ENCODE measurements at places on chromosomes 7 and 10.

DNA sequence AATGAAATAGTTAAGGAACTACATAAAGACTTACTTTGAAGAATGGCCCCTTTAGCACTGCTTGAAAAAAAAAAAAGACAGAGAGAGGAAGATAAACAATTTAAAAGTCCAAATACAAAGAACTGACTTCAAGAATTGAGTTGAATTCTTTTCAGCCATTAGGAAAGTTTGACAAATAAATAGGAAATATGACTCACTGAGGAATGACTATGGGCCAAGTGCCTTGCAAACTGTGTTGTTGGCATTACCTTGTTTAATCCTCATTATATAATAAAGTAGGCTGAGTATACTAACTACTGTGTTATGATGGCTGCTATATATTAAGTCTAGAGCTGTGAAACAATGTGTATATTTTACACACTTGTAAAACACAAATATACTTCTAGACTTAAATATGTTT is 151.1 kb downstream of the ELMO1 start:
- no peak for DNase-seq

- no peak for DNase-seq
Measured at GRCh38 chr7:25333296-25333928, 105.1 kb upstream of the NPVF start.

DNA sequence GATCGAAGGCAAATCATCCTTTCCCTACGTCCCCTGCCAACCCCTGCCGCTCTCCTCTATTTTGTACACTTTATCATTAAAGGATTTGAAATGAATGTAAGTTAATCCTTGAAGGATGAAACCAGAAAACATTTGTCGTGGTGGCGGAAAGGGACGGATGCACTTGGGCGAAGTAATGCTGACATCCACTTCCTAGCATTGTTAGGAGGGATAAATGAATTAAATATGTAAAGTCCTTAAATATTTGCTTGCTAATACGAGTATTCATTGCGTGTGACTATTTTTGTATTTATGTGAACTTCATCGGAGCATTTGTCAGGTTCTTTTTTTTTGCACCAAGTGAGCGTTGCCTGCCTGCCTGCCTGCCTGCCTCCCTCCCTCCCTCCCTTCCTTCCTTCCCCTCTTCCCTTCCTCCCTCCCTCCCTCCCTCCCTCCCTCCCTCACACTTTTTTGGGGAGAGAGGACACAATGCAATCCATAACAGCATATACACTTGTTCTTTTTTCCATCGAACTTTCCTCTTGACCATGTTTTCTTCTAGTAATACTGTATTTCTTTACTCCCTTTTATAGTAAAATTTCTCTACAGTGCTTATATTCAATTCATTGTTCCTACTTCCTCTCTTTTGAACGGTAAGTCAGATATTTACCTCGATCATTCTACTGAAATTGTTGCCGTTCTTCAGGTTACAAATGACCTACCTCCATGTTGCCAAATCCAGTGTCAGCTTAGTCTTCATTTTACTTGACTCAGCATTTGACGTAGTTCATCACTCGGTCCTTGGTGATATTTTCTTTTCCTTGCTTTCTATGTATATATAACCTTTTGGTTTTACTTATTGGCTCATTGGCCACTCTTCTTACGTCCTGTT is 831 bp downstream of the CCDC7 start:
- DNase-seq: peak; percentile 81

DNA sequence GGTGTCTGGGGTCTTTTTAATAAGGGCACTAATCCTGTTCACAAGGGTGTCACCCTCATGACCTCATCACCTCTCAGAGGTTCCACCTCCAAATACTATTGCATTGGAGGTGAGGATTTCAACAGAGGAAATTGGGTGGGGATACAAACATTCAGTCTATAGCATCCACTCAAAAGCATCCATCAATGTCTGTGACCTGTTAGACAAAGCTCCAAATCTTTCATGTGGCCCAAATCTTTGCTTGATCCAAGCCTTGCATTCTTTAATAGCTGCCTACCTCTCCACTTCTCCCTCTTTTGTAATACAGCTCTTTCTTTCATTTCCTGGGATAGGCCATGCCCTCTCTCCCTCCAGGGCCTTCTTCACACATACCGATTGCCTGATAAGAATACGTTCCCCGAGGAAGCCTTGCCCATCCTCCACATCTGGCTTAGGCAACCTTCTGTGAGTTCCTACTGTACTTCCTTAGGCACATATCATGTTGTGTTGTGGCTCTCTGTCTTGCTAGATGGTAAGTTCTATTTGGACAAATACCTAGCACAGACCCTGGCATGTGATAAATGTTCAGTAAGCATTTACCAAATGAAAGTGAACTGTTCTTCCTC is 66.1 kb downstream of the CREM start:
- DNase-seq: no peak

DNA sequence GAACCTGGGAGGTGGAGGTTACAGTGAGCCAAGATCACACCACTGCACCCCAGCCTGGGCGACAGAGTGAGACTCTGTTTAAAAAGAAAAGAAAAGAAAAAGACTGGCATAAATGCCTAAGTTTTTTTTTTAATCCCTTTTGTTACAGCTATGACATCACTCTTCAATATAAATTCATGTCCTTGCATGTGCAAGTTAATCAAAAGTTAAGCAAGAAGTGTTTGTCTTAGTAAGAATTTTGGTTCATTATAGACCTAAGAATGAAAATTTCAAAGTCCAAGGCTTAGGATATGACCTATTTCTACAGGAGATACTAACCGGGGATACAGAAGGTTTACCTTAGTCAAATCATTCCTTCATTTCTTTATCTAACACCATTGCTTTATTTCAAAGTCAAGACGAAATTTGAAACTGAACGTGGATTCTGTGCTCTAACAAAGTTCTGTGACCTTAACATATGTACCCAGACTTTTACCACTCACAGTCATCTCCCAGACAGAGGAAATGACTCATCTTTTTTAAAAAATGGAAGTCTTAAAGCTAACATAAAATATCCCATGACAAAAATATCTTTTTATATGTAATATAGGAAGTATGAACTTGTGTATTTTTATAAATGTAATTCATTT is 29.3 kb upstream of the ITGB8 start:
- peak; percentile 18 for DNase-seq

- no peak for DNase-seq
Measured at GRCh38 chr7:42883950-42884349, 27.9 kb downstream of the C7orf25 start.

DNA sequence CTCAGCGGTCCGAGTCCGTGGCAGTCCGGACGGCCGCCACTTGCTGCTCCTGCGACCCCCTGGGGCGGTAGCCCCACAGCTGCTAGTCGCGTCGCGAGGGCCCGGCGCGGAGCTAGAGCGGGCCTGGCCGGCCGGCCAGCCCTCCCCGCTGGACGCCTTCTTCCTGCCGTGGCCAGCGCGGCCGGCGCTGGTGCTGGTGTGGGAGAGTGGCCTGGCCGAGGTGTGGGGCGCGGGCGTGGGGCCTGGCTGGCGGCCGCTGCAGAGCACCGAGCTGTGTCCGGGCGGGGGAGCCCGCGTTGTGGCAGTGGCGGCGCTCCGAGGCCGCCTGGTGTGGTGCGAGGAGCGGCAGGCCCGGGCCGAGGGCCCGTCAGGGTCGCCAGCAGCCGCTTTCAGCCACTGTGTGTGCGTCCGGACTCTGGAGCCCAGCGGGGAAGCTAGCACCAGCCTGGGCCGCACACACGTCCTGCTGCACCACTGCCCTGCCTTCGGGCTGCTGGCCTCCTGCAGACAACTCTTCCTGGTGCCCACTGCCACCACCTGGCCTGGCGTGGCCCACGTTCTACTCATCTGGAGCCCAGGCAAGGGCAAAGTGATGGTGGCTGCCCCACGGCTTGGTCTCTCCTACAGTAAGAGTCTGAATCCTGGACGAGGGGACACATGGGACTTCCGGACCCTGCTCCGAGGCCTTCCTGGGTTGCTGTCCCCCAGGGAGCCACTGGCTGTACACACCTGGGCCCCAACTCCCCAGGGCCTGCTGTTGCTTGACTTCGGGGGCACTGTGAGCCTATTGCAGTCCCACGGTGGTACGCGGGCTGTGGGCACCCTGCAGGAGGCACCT is 631 bp downstream of the HPS6 start:
- DNase-seq: no peak

- no peak for DNase-seq
Measured at GRCh38 chr10:2703953-2704352, 363.4 kb upstream of the PFKP start.

DNA sequence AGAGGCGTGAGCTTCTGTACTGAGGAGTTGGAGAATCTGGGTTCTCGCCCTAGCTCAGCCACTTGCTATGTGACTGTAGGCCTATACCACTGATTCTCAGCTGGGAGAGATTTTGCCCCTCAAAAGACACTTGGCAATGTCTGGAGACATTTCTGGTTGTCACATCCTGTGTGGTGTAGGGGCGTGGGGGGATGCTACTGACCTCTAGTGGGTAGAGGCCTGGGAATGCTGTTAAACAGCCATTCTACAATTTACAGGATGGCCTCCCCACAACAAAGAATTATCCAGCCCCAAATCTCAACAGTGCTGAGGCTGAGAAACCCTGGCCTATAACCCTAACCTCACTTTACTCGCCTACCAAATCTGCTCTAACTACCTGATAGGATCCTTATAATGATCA is 58.8 kb upstream of the GAD2 start:
- DNase-seq: no peak

- no peak for DNase-seq
Measured at GRCh38 chr7:107999779-108000560, 3.0 kb downstream of the LAMB1 start.

- DNase-seq: no peak
Measured at GRCh38 chr10:80580638-80581468, 43.2 kb downstream of the SH2D4B start.

DNA sequence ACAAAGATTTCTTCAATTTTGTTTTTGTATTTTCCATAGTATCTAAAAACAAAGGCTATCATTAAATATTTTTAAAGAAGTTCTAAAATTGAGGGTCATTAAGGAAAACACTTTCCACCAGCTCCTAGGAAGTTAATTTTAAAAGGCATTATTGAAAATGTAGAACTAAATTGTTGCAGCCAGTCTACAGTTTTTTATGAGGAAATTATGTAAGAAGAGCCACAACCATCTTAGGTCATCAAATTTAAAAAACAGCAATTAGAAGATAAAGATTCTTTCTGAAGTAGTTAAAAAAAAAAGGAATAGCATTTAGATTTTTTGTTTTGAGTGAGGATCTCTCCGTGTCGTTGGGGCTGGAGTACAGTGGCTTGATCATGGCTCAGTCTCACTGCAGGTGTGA is 161.7 kb downstream of the NRBF2 start:
- peak; percentile 36 for DNase-seq

DNA sequence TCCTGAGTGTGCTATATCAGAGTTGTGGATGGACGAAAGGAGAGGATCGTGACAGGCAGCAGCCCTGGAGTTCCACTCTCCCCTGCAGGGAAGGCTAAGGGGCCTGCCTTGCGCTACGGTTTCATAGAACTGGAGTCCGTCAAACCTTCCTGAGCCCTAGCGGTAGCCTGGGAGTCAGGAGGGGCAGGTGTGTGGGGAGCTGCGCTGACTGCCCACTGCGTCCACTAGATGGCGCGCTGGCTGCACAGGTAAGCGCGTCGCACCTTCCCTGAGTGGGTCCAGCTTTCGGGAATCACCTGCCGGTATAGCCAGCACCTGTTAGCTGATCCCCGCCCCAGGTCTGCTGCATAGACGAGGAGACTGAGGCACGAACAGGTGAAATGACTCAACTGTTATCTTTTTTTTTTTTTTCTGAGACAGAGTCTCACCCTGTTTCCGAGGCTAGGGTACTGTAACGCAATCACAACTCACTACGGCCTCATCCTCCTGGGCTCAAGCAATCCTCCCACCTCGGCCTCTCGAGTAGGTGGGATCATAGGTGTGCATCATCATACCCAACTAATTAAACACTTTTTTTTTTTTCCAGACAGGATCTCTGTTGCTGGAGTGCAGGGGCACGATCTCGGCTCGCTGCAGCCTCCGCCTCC is 20.2 kb upstream of the BAIAP2L1 start:
- DNase-seq: no peak

GRCh38 chr10:117886766-117887165 is 160.0 kb downstream of the RAB11FIP2 start:
- DNase-seq: no peak

DNA sequence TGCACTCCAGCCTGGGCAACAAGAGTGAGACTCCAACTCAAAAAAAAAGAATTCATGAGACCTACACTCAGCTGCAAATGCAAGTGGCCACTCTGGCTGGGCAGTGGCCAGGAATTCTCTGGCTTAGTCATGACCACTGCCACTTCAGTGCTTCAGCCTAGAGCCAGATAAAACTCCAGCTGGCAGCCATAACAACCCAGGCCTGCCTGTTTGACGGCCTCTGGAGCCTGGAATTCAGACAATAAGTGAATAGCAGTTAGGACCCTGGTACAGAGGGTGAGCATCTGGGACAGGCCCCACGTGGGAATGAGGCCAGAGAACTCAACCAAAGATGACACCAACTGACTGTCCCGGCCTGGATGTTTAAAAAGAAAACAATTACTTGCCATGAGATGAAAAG is 18.9 kb downstream of the RCC1L start:
- no peak for DNase-seq

DNA sequence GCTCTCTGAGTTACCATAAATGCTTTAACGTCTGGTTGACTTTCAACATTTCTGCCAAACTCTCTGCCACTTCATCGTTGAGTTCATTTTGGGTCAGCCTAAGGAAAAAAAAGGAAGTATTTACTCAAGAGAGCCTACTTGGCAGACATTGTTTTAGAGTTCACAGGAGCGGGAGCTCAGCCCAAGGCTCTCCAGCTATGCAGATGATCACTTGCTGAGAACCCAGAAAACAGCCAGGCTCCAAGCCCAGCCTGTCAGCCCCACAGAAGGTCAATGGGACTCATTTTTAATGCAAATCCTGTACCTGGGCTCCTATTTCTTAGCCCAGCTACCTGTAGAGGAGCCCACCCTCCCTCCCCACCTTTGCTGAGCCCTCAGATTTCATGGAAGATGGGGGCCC is 45.5 kb downstream of the NOD1 start:
- DNase-seq: peak; percentile 90

- DNase-seq: peak; percentile 18
Measured at GRCh38 chr10:97991871-97992270, 38.5 kb downstream of the CRTAC1 start.

GRCh38 chr10:44044549-44044948 is 340.3 kb downstream of the CXCL12 start:
- no peak for DNase-seq

DNA sequence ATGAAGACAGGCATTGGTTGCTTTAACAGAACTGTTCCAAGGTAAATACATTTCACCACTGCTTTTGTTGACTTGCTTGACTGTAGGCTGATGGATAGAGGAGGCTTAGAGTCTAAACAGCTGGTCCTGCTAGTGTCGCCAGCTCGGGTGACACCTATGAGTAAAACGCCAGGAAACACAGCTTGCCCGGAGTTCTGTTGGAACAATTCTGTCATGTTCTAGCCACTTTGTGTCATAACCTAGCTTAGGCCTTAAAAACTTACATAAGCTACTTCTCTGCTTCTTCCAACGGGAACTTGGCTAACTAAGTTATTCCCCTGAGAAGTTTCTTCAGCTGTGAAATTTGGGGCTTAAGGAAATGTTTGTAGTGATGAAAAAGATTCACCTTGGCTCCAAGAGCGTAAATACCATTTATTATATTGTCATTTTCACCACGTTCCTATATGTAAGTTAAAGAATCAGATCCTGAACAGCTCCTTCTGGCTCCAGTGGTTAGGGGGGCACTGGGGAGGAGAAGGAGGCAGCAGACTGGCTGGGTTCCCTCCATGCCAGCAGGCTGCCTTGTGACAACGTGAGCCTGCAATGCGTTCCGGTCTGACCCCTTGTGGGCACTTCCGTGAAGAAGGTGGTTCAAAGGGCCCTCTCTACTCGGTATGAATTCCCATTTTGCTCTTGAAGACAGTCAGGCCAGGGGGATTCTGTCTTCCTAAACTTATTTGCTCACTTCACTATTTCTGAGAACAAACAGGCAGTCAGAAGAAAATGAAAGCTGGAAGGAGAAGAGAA is 253.2 kb downstream of the BMPER start:
- no peak for DNase-seq

- no peak for DNase-seq
Measured at GRCh38 chr7:14275356-14275755, 285.9 kb upstream of the ETV1 start.

Measured in Kasumi-1 (cell line).